ENCODE measurements at places on chromosomes 5 and 9. TPM values are rescaled to one million over a fixed set of nuclear protein-coding genes. Genes with fewer than 3 reads are reported as not detected.

The LCN1 gene
- polyA plus RNA-seq, result not detected

The TAS2R1 gene
- polyA plus RNA-seq, result not detected

The EGFLAM gene
- not detected for polyA plus RNA-seq

The GRPEL2 gene
- polyA plus RNA-seq, result 13.1 TPM

The CHSY3 gene
- 0.26 TPM for polyA plus RNA-seq

The SAP30L gene
- polyA plus RNA-seq, result 27.9 TPM

The ZNF367 gene
- 2.9 TPM for polyA plus RNA-seq

The C9orf50 gene
- polyA plus RNA-seq, result not detected

The KCNV2 gene
- not detected for polyA plus RNA-seq

The DPYSL3 gene
- polyA plus RNA-seq, result 0.03 TPM

The ZNF608 gene
- polyA plus RNA-seq, result 0.66 TPM

The HMMR gene
- polyA plus RNA-seq, result 4.6 TPM

The LMNB1 gene
- 9.9 TPM for polyA plus RNA-seq

The TMC1 gene
- polyA plus RNA-seq, result not detected

The DEPDC1B gene
- 17.4 TPM for polyA plus RNA-seq

The PCA3 gene
- polyA plus RNA-seq, result not detected

The CACFD1 gene
- 14.6 TPM for polyA plus RNA-seq

The LCN6 gene
- not detected for polyA plus RNA-seq

The RFESD gene
- polyA plus RNA-seq, result 1.1 TPM

The PCYOX1L gene
- 3.7 TPM for polyA plus RNA-seq

The C9orf153 gene
- 0.25 TPM for polyA plus RNA-seq

The NUTM2G gene
- not detected for polyA plus RNA-seq

The CDC25C gene
- 11.8 TPM for polyA plus RNA-seq

The ADGRD2 gene
- not detected for polyA plus RNA-seq
